Heart right ventricle (tissue), 16 donors: ENCODE measurements at places on chromosomes 5 and 9. TPM values are rescaled to one million over a fixed set of nuclear protein-coding genes. Genes with fewer than 3 reads are reported as not detected.

The KIF12 gene
- 0.13 TPM for total RNA-seq

DNA sequence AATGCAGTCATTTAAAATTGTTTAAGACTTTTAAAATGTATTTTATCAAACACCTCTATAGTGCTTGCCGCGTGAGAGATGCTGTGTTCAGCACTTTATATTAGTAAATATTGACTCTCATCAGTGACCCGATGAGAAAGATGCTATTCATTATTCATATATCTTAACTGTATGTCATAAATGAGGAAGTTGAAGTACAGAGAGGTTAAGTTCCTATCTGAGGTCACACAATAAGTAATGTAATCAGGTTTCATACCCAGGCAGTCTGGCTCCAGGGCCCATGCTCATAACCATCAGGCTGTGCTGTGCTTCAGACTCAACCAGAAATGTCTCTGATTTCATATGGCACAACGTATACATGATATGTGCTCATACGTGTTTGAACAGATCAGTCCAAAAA lies 119.0 kb downstream of the SV2C start:
- no peak for DNase-seq

DNA sequence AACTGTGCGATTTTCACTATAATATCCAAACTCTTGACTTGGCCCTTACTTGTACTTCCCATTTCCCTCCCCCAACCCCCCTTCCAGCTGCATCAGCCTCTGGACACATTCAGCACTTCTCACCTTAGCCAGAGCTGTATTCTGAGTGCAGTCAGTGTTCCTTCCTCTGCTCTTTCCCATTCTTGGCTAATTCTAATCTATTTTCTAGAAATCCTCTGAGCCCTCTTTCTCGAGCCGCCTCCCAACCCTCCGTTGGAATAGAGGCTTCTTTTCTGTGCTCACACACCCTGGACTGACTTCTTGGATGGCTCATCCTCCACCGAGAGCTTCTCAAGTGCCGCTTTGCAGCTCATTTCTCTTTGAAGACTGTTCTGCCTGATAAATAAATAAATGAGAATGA lies 188.8 kb downstream of the NTRK2 start:
- peak; percentile 19 for DNase-seq

The CTXN3 gene
- not detected for total RNA-seq

DNA sequence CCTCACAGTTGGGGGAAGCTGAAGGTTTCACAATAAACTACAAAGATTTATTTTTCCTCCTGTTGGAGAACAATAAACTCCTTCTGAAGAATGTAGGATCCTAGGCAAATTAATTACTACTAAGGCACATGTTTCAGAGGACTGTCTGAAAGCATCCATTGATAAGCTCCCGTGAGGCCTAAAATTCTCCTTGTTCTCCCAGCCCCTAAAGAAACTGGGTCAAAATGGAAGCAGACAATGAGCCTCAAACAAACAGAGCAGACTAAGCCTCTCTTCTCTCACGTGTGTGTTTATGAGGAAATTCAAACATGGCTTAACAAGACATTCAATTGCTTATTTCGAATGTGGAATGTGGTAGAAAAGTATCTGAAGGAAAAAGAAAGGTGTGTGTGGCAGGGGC lies 249.0 kb downstream of the GLIS3 start:
- DNase-seq, result no peak

DNA sequence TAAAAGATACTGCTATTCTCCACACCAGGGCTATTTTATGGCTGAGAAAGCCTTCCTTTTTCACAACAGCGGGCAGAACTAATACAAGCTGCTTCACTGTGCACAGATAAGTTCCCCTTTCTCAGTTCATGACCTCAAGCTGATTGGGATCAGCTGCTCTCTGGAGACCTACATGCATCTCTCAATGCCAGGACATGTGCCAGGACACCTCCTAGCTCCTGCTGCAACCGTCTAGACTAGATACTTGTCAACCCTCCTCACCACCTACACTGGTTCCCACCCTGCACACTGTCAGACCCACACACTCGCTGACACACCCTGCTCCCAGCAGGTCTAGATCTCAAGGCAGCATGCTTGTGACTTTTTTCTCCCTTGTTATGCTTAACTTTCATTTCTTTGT lies 39.8 kb downstream of the STARD4 start:
- no peak for DNase-seq
